ENCODE measurements at places on chromosomes 6 and 20. TPM values are rescaled to one million over a fixed set of nuclear protein-coding genes. Genes with fewer than 3 reads are reported as not detected.

Gene ADGB
- total RNA-seq = 0.22 TPM

DNA sequence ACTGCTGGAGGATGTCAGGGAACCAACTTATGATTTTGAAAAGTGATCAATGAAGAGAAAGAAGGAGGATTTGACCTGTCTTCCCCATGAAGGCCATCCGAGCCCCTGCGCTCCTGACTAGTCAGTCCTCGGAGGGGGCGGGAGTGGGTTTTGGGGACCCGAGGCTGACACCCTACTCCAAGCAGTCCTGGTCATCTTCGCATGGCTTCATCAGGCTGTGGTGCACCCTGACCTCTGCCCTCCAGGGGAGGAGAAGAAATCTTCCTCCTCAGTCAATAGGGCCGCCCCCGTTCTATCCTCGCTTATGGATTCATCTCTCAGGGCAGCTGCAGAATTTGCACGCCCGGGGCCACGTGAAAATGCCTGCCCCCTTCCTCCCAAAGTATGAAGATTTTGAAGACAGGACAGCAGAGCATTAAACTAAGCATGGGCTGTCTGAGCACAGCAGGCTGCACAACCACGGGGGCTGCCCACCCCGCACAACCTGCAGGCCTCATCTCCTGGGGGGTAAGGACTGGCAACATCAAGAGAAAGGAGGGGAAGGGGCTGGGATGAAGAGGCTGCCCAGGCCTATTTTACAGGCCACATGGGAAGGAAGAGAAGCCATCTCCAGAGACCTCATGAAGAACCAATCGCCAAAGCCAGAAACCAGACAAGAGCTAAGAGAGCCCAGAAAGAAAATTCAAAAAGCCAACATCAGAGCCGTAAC, 138.1 kb upstream of the PHACTR3 start:
- no peak for DNase-seq

- no peak for DNase-seq
Observed at GRCh38 chr6:20575704-20576451, 41.6 kb downstream of the CDKAL1 start.

GRCh38 chr6:128763599-128764300, 119.2 kb upstream of the LAMA2 start:
- no peak for DNase-seq

Gene TAGAP
- total RNA-seq = 140 TPM

DNA sequence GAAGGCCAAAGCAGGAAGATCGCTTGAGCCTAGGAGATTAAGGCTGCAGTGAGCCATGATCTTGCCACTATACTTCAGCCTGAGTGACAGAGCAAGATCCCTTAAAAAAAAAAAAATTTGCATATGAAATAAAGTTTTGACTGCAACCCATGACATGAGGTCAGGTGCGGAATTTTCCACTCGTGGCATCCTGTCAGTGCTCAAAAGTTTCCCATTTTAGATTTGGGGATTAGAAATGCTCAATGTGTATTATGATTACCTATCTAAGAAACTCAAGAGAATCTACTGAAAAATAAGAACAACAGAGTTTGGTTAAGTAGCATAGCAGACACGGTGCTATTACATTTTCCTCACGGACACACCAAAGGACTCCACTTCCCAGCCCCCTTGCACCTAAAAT, 11.7 kb downstream of the SLC23A2 start:
- DNase-seq = no peak

DNA sequence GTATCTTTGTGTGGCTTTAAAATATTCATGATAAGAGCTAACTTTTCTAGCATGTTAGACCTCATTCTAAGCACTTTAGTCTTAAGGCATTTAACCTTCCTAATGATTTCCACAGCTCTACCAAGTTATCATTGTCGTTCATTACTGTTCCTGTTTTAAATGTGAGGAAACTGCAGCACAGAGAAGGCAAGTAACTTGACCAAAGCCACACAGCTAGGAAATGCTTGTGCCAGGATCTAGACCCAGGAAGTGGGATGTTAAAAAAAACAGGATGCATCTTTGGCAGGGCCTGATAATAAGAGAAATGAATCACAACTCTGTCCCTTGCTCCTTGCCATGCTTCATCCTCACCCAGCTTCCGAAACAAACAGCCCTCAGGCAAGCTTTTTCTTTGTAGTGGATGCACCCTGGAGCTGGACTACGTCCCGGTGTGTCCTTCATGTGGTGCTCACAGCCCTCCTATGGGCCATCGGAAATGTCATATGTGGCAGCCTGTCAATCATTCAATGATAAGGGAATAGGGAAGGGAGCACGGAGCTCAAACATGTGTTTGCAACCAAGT, 196.9 kb upstream of the RREB1 start:
- no peak for DNase-seq

DNA sequence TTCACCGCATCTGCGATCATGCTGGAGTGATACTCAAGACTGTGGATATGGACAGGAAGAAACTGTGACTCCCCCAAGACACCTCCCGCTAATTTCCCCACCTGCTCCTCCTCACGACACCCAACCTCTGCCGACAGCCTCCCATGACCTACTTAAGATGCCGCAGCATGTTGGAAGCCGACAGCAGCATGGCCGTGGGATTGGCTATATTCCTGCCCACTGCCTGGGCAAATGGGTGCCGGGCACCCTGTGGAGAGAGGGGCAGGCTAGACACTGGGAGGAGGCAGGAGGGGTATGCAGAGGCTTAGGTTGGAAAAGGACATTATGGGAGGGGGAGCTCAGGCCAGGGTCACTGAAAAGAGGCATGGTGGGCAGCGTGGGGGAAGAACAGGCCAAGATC, 4.5 kb downstream of the IDH3B start:
- no peak for DNase-seq
